Panc1 (cell line): ENCODE measurements at places on chromosomes 4 and X.

DNA sequence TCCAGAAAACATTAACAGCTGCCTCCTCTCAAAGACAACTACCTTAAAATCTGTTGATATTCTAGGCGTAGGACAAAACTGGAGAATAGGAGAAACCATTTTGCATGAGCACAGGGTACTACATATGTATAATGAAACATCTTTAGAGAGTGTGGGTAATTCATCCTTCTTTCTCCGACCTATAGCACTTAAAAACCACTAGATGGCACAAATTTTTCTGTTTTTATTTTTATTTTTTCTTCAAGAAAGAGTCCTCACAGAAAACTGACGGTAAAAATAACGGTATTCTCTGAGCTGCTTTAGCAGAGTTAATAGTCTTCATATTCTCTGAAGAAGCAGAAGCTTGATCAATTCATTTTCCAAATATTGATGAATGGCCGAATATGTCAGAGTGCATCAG lies 14.6 kb downstream of the SMIM31 start:
- no peak for DNase-seq

DNA sequence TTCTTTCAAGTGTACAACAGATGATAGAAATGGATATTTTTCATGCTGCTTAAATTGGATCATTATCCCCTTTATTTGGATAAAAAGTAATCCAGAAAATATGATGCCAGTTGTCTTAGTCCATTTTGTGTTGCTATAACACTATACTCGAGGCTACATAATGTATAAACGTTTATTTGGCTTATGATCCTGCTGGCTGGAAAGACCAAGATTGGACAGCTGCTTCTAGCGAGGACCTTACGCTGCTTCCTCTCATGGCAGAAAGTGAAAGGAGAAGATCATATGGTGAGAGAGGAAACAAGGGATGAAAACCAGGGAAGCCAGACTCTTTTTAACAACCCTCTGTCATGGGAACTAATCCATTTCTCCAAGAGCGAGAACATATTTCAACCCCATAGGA lies 102.7 kb downstream of the TRAM1L1 start:
- no peak for DNase-seq

GRCh38 chr4:22668301-22668700 lies 24.4 kb upstream of the GBA3 start:
- DNase-seq = no peak

GRCh38 chr4:66034262-66034661 lies 364.0 kb upstream of the EPHA5 start:
- DNase-seq = no peak

DNA sequence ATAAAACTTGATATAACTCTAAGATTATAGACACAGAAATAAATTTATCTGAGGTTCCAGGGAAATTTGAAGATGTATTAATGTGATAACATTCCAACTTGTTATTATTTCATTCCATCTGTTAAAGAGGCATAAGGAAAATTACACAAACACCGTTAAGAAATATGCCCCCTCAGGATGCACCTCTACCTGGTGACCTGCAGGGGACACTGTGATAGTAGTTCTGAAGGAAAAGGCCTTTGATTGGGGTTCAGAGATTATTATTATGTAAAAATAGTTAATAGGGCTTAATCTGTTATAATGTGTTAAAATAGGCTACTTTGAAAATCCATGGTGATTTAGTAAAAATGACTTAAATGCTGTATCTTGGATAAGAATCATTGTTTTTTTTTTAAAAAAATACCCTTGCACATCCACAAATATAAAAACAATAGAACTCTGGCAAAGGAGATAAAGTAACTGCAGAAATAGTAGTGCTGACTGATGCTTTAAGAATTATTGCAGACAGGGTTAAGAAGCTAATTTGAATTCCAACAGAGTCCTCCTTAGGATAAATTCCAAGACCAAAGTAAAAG lies 6.1 kb upstream of the ABRAXAS1 start:
- DNase-seq = peak; percentile 38

GRCh38 chrX:47831788-47832187 lies 4.9 kb upstream of the ZNF81 start:
- DNase-seq = peak; percentile 28

DNA sequence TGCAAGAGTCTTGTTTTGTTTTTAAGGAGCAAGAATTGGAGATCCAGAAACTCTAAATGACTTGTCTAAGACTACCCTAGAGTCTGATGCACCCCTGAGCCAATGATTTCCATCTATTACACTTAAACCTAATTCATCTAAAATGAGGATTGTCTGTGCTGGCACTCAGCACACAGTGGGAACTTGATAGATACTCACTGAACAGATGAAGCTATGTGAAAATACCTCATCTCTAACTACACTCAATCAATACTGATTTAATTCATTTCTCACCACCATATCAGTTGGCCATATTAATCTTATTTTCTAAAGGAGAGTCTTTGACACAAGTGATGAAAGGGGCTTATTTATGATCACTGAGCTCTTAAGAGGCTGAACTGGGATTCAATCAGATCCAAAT lies 262.1 kb downstream of the HS3ST1 start:
- DNase-seq = no peak

DNA sequence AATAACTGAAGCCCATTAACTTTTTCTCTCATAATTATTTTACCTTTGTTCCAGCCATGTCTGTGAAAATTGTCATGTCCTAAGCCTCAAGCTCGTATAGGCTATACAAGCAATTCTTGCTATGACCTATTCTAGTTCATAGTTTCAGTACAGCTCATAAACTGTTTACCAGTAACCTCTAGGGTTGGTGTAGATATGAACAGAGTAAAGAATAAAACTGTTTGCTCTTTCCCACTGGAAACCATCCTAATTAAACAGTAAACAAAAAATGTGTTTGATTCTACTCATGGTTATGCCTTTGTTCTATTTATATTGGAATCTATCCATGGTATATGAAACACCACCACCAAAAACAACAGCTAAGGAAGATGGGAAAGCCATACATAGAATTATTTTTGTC lies 1444.0 kb upstream of the PCDH7 start:
- no peak for DNase-seq

DNA sequence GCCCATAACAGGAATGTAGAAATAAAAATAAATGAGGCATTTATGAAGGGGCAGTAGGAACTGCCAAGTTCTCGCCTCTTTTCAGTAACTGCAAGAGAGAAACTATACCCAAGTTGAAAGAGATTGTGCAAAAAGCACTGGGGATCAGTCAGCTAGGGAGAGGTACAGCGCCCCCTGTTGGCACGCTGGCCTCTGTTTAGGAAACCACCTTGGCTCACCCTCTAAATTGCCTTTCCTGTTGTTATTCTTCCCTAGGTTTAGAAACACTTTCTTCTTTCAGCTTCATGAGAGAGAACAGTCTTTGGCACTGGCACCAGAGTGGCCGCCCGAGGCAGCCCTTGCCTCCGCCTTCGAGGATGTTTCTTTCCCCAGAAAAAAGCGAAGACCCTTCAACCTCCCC lies 348.5 kb downstream of the MID1IP1 start:
- DNase-seq = peak; percentile 12

DNA sequence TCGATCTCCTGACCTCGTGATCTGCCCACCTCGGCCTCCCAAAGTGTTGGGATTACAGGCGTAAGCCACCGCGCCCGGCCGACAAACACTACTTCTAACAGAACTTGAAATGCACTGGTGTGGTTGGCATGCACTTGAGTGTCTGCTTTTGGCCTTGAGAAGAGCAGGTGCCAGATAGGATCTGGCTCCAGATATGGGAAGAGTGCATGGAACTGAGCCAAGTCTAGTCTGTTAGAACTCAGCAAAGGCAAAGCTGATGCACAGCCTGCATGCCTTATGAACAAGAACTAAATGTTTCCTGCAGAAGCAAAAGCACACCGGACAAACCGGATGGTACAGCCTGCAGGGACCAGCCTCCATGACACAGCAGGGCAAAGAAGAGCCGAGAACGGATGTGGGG lies 35.1 kb upstream of the TBL1X start:
- no peak for DNase-seq

GRCh38 chr4:48369248-48369647 lies 27.9 kb downstream of the SLAIN2 start:
- DNase-seq = no peak

- no peak for DNase-seq
Measured at GRCh38 chrX:10992110-10992509, 119.0 kb upstream of the HCCS start.
